ENCODE measurements at places on chromosomes 11 and 22.
A peak's percentile ranks its signal among the peaks of the same experiment; 100 is the strongest.

GRCh38 chr11:7462706-7463105 is 22.6 kb upstream of the OLFML1 start:
- no peak for DNase-seq

- no peak for DNase-seq
Observed at GRCh38 chr22:44661070-44661469, 40.9 kb upstream of the PRR5 start.

DNA sequence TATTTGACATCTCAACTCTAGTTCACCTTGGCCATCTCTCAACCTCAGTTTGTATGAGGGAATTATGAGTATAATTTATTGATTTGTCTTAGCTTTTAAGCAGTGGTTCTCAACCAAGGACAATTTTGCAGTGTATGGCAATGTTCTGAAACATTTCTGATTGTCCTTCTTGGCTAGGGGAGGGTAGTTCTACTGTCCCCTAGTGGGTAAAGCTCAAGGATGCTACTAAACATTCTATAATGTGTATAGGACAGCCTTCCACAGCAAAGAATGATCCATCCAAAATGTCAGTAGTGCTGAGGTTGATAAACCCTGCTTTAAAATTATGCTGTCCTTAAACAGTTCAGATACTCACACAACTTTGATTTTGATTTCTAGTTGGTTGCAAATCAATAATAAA is 78.1 kb upstream of the ALKBH3 start:
- DNase-seq, result no peak

DNA sequence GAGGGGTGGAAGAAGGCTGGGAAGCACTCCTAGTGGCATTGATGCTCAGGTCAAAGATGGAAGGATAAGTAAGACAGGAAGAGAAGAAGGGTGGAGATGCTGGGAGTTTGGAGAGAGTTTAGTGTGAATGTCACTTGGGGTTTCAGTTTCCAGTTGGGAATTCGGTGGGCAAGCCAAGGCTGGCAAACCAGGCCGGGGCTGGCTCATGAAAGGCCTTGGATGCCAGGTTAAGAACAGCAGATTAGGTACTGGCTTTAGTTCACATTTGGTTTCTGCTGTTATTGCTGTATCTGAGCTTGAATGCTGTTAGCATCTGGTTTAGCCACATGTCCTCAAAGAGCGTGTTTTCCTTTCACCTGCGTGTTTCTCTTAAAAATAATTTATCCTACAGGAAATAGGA is 69.6 kb downstream of the BLID start:
- DNase-seq, result no peak

GRCh38 chr11:46537121-46537520 is 56.7 kb downstream of the AMBRA1 start:
- DNase-seq, result peak; percentile 47

Measured in renal cortical epithelial cell (primary cell).